ENCODE measurements at places on chromosomes 13 and 19. TPM values are rescaled to one million over a fixed set of nuclear protein-coding genes. Genes with fewer than 3 reads are reported as not detected.

- H3K27me3 ChIP-seq, result peaks cover 9% of the 10 kb centered on the region
- no peak for DNase-seq
- H3K27ac ChIP-seq, result no peak overlapping the region
- H3K4me3 ChIP-seq, result no peak overlapping the region
- no peaks in the 10 kb centered on the region for H3K36me3 ChIP-seq
Measured at GRCh38 chr13:44142941-44143665, 230.5 kb upstream of the SERP2 start.

DNA sequence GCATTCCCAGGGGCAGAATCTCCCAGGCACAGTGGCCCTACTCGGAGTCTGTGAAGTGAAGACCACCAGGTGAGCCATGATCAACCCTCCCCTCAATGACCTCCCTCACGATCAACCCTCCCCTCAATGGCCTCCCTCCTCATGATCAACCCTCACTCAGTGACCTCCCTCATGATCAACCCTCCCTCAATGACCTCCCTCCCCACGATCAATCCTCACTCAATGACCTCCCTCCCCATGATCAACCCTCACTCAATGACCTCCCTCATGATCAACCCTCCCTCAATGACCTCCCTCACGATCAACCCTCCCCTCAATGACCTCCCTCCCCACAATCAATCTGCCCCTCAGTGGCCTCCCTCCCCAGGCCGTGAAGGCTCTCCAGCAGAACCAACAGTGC is 32.1 kb downstream of the SBNO2 start:
- H3K27me3 ChIP-seq, result no peaks in the 10 kb centered on the region
- H3K4me1 ChIP-seq, result no peaks in the 10 kb centered on the region
- no peak overlapping the region for H3K4me3 ChIP-seq

The IQCN gene
- 14.8 TPM for total RNA-seq

GRCh38 chr13:32010136-32010535 is 21.4 kb upstream of the FRY start:
- DNase-seq, result no peak
- H3K4me1 ChIP-seq, result peaks cover 6% of the 10 kb centered on the region
- H3K36me3 ChIP-seq, result no peaks in the 10 kb centered on the region

DNA sequence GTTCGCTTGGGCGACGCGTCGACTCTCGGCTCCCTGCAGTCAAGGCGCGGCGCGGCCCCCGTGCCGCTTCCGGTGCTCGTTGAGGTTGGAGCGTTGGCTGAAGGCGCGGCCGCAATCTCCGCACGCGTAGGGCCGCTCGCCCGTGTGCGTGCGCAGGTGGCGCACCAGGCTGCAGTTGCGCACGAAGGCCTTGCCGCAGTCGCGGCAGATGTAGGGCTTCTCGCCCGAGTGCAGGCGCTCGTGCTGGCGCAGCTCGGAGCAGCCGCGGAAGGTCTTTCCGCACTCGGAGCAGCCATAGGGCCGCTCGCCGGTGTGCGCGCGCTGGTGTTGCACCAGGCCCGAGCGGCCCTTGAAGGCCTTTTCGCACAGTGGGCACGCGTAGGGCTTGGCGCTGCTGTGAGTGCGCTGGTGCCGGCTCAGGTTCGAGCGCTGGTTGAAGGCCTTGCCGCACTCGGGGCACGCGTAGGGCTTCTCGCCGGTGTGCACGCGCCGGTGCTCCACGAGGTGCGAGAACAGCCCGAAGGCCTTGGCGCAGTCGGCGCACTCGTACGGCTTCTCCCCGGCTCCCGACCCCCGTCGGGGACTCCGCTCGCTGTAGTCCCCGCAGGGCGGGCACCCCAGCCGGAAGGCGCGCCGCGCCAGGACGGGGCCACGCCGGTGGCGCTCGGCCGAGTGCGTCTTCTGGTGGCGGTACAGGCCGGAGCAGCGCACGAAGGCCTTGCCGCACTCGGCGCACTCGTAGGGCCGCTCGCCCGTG is 5.3 kb upstream of the ZNF497 start:
- H3K36me3 ChIP-seq, result peaks cover 11% of the 10 kb centered on the region
- no peaks in the 10 kb centered on the region for H3K27me3 ChIP-seq
- DNase-seq, result no peak
- no peak overlapping the region for H3K4me3 ChIP-seq
- no peaks in the 10 kb centered on the region for H3K4me1 ChIP-seq

The TEX26 gene
- total RNA-seq, result not detected

DNA sequence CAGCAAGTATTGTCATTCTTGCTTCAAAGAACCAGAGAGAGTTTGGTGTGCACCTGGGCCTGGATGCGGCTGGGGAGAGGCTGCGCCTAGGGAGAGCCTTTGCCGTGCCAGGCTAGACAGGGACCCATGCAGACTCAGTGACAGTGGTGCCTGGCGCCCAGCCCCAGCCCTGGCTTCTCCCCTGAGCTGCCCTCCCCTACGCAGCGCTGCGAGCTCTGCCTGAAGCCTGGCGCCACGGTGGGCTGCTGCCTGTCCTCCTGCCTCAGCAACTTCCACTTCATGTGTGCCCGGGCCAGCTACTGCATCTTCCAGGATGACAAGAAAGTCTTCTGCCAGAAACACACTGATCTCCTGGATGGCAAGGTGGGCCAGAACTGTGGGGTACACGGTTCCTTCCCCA is 12.0 kb downstream of the KMT2B start:
- no peaks in the 10 kb centered on the region for H3K4me1 ChIP-seq
- peaks cover 55% of the 10 kb centered on the region for H3K36me3 ChIP-seq
- no peak for DNase-seq
- no peak overlapping the region for H3K4me3 ChIP-seq
- H3K27ac ChIP-seq, result no peak overlapping the region
- H3K27me3 ChIP-seq, result no peaks in the 10 kb centered on the region

- no peak overlapping the region for H3K4me3 ChIP-seq
- H3K36me3 ChIP-seq, result no peaks in the 10 kb centered on the region
- H3K27me3 ChIP-seq, result no peaks in the 10 kb centered on the region
Measured at GRCh38 chr13:26300140-26300539, 46.2 kb downstream of the CDK8 start.

- H3K27ac ChIP-seq, result peak overlapping the region; percentile 5
- peaks cover 11% of the 10 kb centered on the region for H3K4me1 ChIP-seq
- H3K4me3 ChIP-seq, result peak overlapping the region; percentile 68
- H3K36me3 ChIP-seq, result no peaks in the 10 kb centered on the region
- no peak for DNase-seq
Measured at GRCh38 chr19:4068047-4068966, 1.6 kb upstream of the ZBTB7A start.

GRCh38 chr19:1214862-1215731 is 9.5 kb downstream of the STK11 start:
- H3K27me3 ChIP-seq, result no peaks in the 10 kb centered on the region
- no peak overlapping the region for H3K4me3 ChIP-seq
- peaks cover 19% of the 10 kb centered on the region for H3K4me1 ChIP-seq

- H3K4me3 ChIP-seq, result no peak overlapping the region
- no peak for DNase-seq
- H3K27me3 ChIP-seq, result peaks cover 13% of the 10 kb centered on the region
- no peaks in the 10 kb centered on the region for H3K4me1 ChIP-seq
Measured at GRCh38 chr13:107715496-107715895, 499.8 kb downstream of the LIG4 start.

- no peak for DNase-seq
- H3K4me3 ChIP-seq, result no peak overlapping the region
- no peaks in the 10 kb centered on the region for H3K4me1 ChIP-seq
- no peaks in the 10 kb centered on the region for H3K27me3 ChIP-seq
Measured at GRCh38 chr19:29201855-29202254, 11.1 kb downstream of the UQCRFS1 start.

DNA sequence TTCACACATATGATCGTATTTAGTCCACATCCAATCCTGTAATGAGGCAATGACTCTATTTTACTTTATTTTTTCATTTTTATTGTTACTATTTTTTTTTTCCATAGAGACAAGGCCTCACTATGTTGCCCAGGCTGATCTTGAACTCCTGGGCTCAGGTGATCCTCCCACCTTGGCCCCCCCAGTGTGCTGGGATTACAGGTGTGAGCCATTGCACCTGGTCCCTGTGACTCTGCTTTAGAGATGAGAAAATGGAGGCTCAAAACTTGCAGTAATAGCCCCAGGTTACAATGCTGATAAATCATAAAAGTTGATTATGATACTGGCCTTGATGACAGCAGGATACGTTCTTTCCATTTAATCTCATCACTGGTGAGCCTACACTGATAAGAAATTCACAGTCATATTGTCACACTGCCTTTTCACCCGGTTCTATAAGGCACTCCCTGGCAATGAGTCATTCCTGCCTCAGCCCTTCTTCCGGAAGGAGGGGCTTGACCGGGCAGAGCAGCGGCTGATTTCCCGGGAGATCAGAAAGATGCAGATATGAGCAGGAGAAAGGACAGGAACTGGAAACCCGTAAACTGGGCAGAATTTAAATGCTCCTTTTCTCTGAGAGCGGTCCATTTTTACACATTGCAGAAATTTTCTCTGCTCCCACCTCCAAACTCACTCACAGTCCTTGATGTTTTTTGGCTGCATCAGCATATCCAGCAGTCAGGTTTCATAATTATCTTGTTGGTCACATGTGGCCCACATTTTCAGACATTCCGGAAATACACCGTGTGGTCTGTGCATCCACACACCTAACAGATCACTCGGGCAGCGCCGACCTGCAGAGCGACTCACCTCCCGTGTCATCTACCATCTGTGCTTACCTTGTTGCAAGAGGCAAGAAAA is 616.4 kb downstream of the EFNB2 start:
- H3K4me3 ChIP-seq, result peak overlapping the region; percentile 44
- H3K4me1 ChIP-seq, result peaks cover 9% of the 10 kb centered on the region
- no peak for DNase-seq

The TJP3 gene
- 20.0 TPM for total RNA-seq

DNA sequence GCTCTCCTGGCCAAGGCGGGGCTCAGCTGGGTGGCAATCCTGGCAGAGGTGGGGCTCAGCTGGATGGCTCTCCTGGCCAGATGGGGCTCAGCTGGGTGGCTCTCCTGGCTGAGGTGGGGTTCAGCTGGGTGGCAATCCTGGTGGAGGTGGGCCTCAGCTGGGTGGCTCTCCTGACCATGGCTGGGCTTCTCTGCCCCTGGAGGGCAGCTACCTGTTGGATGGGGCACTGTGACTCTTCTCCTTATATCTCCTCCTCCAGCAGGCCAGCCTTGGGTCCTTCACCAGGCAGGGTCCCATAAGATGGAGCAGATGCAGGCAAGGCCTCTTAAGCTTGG is 16.7 kb downstream of the ZFR2 start:
- no peaks in the 10 kb centered on the region for H3K4me1 ChIP-seq
- no peak overlapping the region for H3K27ac ChIP-seq
- no peak overlapping the region for H3K4me3 ChIP-seq
- no peak for DNase-seq
- H3K27me3 ChIP-seq, result peaks cover 1% of the 10 kb centered on the region
- H3K36me3 ChIP-seq, result no peaks in the 10 kb centered on the region

DNA sequence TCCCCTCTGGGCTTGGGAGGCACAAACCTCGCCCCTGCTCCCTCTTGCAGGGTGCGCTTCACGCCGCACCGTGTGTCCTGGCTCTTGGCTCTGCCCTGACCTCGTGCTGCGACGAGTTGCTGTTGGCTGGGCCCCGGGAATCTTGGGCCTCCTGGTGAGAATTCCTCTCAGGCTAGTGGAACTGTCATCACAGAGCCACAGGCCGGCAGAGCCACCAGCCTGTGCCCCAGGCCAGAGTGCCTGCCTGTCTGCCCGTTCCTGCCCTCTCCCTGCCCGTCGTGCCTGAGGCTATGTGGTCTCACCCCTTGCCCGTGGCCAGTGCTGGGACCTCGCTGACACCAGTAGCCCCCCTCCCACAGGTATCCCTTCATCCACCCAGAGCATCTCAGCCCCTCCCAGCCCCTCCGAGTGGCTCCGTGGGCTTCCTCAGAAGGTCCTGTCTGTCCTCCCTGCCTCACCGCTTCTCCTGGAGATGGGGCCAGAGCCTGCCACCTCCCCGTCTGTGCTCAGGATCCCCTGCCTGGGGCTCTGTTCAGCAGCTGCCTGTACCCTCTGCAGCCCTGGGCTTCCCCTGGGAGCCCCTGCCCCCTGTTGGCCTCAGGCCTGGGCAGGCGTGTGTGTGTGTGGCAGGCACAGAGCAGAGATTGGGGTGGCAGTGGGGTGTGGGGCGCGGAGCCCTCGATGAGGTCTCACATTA is 13.3 kb downstream of the NDUFB7 start:
- H3K27ac ChIP-seq, result peak overlapping the region; percentile 25
- no peak for DNase-seq
- H3K4me1 ChIP-seq, result peaks cover 28% of the 10 kb centered on the region
- H3K36me3 ChIP-seq, result peaks cover 1% of the 10 kb centered on the region
